ENCODE measurements at places on chromosomes 11 and 22. TPM values are rescaled to one million over a fixed set of nuclear protein-coding genes. Genes with fewer than 3 reads are reported as not detected.

The SLC16A8 gene
- 0.18 TPM for total RNA-seq

The SPDYC gene
- not detected for total RNA-seq

The NCAM1 gene
- 0.28 TPM for total RNA-seq

The ART1 gene
- not detected for total RNA-seq

The TP53I11 gene
- 11.5 TPM for total RNA-seq

The TRIM51 gene
- not detected for total RNA-seq

The OR52N4 gene
- not detected for total RNA-seq

The BEST1 gene
- 7.3 TPM for total RNA-seq

The CABP7 gene
- total RNA-seq: not detected

The RFPL3 gene
- not detected for total RNA-seq

The ANGPTL5 gene
- under 0.01 TPM for total RNA-seq

The KDELR3 gene
- 109 TPM for total RNA-seq

The LYVE1 gene
- under 0.01 TPM for total RNA-seq

The CXCR5 gene
- total RNA-seq: not detected

The TESMIN gene
- not detected for total RNA-seq

The MS4A15 gene
- not detected for total RNA-seq

The RFPL2 gene
- total RNA-seq: not detected

The PGGHG gene
- total RNA-seq: 14.0 TPM

The OR51I1 gene
- total RNA-seq: 0.28 TPM

The SERPINH1 gene
- total RNA-seq: 1,381 TPM

The RPUSD4 gene
- 26.0 TPM for total RNA-seq

The MYO18B gene
- under 0.01 TPM for total RNA-seq

The OR52I2 gene
- not detected for total RNA-seq

The GLYAT gene
- not detected for total RNA-seq

The UPK3A gene
- total RNA-seq: not detected

The MIF gene
- total RNA-seq: 480 TPM

The HOATZ gene
- total RNA-seq: not detected

The MS4A14 gene
- not detected for total RNA-seq

The TRPC6 gene
- 0.09 TPM for total RNA-seq

The RAB38 gene
- total RNA-seq: 1.4 TPM

The KCTD17 gene
- 26.1 TPM for total RNA-seq

The TBX10 gene
- total RNA-seq: not detected

The LGR4 gene
- total RNA-seq: 8.7 TPM

The TIMP3 gene
- 82.1 TPM for total RNA-seq

The PKDREJ gene
- under 0.01 TPM for total RNA-seq

The PLAAT5 gene
- 0.09 TPM for total RNA-seq

The OSBP2 gene
- 0.83 TPM for total RNA-seq

The MRGPRX4 gene
- not detected for total RNA-seq

The SHISAL1 gene
- total RNA-seq: 17.5 TPM

The NCF4 gene
- not detected for total RNA-seq

The CREB3L1 gene
- total RNA-seq: 30.7 TPM
